ENCODE measurements at places on chromosomes 2 and 18.

DNA sequence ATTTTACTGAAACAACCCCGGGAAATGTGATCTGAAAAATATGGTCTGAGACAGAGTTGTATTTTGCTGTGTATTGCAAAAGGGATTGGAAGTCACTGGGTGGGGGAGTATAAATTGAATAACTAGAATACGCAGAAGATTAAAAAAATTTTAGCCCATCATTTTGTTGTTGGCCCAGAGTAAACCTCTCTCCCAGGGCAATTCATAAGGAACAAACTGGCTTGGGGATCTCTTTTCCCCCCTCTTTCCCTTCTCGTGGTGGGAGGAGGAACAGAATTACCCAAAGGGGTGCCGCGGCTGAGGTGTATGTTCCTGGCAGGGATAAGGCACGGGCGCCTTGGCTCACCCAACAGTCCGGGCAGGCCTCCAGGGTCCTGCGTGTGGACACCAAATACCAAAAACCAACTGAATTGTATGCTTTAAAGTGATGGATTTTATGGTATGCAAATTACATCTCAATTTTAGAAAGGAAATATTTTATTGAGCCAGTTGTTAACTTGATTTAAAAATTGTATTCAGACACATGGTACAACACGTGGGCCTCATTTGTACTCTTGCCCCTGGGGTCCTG, 121.2 kb upstream of the SPRED2 start:
- no peak for DNase-seq

DNA sequence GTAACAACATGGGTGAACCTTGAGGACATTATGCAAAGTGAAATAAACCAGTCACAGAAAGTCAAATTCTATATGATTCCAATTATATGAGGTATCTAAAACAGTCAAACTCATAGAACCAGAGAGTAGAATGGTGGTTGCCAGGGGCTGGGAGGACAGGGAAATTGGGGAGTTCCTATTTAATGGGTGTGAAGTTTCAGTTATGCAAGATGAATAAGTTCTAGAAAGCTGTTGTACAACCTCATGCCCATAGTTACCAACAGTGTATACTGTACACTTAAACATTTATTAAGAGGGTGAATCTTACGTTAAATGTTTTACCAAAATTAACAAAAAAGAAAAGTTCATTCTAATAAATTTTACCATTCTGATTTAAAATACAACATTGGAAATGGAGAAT, 92.7 kb upstream of the WDSUB1 start:
- no peak for DNase-seq

GRCh38 chr18:54043484-54044251, 180.8 kb downstream of the MBD2 start:
- no peak for DNase-seq

GRCh38 chr2:231803501-231804138, 17.4 kb downstream of the COPS7B start:
- no peak for DNase-seq

DNA sequence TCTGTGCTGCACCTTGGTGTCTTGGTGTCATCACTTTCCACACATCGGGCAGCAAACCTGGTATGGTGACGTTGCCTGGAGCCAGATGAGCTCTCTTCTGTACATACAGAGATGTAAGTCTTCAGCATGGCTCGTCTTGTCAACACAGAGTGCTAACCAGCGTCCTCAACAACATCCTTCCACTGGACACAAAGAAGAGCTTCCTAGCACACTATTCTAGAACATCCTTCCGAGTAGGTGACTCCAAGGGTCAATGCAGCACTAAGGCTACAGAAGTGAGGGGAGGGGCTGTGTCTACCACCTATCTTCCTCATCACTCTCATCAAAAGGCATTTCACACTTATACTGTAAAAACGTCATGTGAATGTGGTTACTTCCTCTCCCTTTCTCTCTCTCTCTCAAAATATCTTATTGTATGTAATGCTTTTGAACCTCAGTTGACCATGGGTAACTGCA, 108.1 kb upstream of the SLC1A4 start:
- DNase-seq = no peak

GRCh38 chr2:72454189-72454588, 306.5 kb upstream of the CYP26B1 start:
- DNase-seq = no peak

- DNase-seq = no peak
Measured at GRCh38 chr18:11520536-11520935, 88.9 kb upstream of the SLC35G4 start.

GRCh38 chr2:100142393-100142792, at the start of gene AFF3:
TSS of gene AFF3 (minus strand) at chr2:100142590. CDS start at chr2:100104454, 38,136 bp downstream.
- no peak for DNase-seq
